Activated CD4-positive, alpha-beta T cell treated with anti-CD3 and anti-CD28 coated beads for 48 hours (primary cell): ENCODE measurements at places on chromosomes 1 and 21.

DNA sequence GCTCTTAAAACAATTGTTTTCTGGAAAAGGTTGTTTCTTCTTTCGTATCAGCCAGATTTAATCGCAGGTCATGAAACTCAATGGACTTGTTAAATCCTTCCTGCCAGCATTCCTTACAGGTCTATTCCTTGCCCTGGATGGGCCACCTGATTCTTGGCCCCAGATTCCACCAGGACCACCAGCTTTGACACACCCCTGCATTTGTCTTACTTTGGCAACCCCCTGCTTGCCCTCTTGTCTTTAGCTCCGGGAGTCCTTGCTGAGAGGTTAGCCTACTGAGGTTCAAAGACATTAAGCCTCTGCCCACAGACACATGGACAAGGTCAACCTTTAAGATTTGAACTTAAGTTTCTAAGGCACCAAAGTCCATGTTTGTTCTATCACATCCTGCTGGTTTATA, 27.1 kb upstream of the DAB1 start:
- DNase-seq: no peak

DNA sequence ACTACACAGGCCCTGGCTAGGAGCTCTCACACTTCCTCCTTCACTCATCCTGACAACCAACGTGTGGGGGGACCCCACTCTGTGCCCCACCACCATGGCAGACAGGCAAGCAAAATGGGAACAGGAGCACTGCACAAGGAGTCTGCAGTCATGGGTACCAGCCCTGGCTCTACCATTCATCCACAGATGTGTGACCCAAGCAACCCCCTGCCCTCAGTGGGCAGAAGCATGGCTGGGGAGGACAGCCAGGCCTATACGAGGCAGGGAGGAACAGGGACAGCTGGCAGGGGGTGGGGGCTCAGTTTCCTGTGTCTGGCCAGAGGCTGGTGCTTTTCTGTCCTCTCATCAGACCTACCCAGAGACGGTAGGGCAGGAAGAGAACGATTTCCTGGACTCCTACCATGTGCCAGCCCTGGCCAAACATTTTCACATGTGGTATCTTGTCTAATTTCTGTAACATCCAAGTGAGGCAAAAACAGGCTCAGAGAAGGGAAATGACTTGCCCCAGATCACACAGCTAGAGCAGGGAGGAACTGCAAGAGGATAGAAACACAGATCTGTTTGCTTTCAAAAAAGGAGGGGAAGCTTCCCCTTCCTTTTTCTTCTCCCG, 178.0 kb downstream of the HIVEP3 start:
- DNase-seq: peak; percentile 49

DNA sequence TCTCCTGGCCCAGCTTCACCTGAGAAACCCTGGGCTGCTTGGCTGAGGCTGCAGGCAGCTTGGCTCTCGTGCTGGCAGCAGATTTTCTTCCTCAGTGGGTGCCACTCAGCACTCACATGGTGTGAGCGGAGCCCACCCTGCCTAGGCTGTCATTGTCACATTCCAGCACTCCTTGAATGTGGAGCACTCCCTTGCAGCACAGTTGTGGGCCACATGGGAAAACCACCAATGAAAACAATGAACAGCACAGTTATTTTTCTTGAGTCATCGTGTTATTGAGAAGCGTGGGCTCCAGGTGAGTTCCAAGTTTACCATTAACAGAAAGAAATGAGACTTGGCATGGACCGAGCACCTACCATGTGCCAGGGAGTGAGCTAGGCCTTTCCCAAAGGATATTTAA, 27.2 kb upstream of the TRIM67 start:
- DNase-seq: no peak

DNA sequence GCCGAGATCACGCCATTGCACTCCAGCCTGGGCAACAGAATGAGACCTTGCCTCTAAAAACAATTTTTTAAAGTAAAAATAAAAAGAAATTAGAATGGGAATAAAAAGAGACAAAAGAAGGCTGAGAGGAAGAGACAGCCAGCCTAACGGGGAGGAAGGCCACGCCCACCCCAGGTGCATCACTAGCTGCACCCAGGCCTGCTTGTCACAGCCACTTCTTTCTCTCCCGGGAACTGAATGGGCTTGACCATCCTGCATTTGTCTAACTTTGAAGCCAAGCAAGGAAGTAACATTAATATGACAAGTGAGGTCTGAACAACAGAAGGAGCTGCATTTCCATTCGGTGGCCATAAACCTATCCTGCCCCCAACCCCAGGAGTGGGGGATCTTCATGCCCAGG, 20.8 kb upstream of the EFNA1 start:
- DNase-seq: no peak
